ENCODE measurements at places on chromosomes 11 and 22.

- H3K27me3 ChIP-seq = no peaks in the 10 kb centered on the region
- peaks cover 7% of the 10 kb centered on the region for H3K36me3 ChIP-seq
- peaks cover 13% of the 10 kb centered on the region for H3K4me1 ChIP-seq
- DNase-seq = no peak
- H3K4me3 ChIP-seq = no peak overlapping the region
Observed at GRCh38 chr22:41361716-41362310, 19.9 kb upstream of the TEF start.

DNA sequence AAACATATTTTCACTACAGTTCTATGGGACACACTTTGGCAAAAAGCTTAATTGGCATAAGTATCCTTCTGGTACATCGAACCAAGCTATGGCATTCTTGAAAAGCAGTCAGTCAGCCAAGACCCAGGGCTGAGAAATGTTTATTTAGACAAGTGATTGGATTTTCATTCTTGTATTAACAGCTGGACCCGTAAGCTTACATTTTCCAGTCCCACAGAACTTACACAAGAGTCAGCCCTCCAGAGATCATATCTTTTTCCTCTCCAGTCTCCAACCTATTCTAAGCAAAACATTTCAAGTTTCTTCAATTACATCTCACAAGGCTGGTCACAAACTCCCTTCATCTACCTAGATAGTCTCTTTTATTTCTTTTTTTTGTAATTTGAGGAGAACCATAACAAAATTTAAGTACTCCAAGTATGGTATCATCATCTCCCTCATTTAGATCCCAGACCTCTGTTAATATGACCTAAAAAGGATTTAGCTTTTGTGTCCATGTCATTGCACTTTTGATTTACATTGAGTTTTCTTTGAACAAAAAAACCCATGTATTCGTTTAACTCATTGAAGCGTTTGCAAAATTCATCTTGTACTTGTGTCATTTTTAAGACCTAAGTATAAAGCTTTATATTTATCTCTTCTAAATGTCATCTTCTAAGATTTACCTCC lies 67.9 kb upstream of the GRK3 start:
- no peaks in the 10 kb centered on the region for H3K36me3 ChIP-seq
- no peak overlapping the region for H3K4me3 ChIP-seq
- H3K27me3 ChIP-seq = no peaks in the 10 kb centered on the region
- H3K4me1 ChIP-seq = no peaks in the 10 kb centered on the region

- H3K27ac ChIP-seq = no peak overlapping the region
- H3K4me3 ChIP-seq = no peak overlapping the region
- no peaks in the 10 kb centered on the region for H3K36me3 ChIP-seq
Observed at GRCh38 chr11:111938687-111939160, 1.6 kb downstream of the DIXDC1 start.

DNA sequence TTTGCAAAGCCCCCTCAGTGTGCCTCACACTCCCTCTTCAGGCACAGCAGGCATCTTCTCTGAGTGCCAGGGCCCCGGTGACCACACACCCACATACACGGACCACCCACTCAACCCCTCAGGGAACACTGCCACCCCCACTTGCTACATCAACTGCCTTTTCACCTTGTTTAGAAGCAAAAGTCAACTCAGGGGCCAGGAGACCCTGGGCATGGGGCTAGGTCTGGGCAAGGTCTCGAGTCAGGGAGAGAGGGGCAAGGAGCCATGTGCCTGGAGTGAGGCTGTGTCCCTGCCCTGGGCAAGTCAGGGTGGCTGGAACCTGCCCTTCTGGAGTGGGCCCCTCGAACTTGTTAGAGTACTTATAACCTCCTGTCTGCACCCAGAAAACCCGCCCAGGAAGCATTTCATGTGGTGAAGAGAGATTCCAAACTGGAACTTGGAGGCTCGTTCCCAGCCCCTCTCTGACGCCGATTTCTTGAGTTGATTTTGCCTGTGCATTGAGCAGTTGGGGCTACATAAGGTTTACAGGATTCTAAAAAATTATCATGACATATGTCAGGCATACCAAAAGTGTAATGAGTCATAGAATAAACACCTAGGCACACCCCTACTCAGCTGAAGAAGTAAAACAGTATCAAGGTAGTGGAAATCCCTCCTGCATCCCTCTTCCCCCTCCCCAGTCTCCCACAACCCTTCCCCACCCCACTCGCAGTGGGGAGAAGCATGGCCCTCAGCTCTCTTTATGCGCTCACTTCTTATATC lies 74.3 kb downstream of the MYEOV start:
- H3K36me3 ChIP-seq = no peaks in the 10 kb centered on the region
- no peak overlapping the region for H3K27ac ChIP-seq
- peak; percentile 22 for DNase-seq
- no peaks in the 10 kb centered on the region for H3K4me1 ChIP-seq

DNA sequence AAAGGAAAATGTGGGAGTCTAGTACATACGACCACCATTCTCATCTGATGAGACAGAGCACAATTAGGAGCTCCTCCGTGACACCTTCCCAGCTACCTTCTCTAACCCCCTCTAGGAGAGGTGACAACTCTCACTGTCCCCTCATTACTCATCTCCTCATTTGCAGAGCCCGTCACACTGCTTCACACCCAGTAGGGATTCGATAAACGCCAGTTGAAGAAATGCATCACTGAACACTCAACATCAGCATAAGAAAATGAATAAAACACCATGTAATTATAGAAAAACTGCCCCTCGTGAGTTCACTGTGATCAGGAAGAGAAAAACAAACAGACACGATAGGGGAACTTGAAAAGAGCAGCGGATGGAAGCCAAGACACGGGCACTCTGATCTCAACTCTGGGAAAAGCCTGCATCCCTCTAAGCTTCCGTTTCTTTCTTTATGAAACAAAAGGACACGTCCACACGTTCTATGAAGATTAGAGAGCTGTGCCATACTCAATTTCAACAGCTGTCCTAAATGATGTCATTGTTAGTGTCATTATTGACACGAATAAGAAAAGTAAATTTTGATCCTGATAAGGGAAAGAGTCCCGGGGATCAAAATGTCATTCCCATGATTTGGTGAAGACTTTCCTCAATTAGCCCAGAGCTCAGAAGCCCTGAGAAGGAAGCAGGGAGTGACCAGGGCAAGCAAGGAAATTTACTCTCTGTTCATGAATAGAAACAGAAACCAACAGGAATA lies 356.9 kb downstream of the LARGE1 start:
- H3K36me3 ChIP-seq = no peaks in the 10 kb centered on the region
- H3K4me3 ChIP-seq = no peak overlapping the region
- H3K4me1 ChIP-seq = peaks cover 18% of the 10 kb centered on the region
- H3K27ac ChIP-seq = no peak overlapping the region
- no peak for DNase-seq

GRCh38 chr11:68471360-68472340 lies 11.1 kb downstream of the PPP6R3 start:
- no peaks in the 10 kb centered on the region for H3K27me3 ChIP-seq
- no peak for DNase-seq
- peaks cover 10% of the 10 kb centered on the region for H3K4me1 ChIP-seq
- no peak overlapping the region for H3K27ac ChIP-seq

- no peaks in the 10 kb centered on the region for H3K36me3 ChIP-seq
- no peaks in the 10 kb centered on the region for H3K27me3 ChIP-seq
Observed at GRCh38 chr11:126874276-126874675, 126.3 kb downstream of the KIRREL3 start.

DNA sequence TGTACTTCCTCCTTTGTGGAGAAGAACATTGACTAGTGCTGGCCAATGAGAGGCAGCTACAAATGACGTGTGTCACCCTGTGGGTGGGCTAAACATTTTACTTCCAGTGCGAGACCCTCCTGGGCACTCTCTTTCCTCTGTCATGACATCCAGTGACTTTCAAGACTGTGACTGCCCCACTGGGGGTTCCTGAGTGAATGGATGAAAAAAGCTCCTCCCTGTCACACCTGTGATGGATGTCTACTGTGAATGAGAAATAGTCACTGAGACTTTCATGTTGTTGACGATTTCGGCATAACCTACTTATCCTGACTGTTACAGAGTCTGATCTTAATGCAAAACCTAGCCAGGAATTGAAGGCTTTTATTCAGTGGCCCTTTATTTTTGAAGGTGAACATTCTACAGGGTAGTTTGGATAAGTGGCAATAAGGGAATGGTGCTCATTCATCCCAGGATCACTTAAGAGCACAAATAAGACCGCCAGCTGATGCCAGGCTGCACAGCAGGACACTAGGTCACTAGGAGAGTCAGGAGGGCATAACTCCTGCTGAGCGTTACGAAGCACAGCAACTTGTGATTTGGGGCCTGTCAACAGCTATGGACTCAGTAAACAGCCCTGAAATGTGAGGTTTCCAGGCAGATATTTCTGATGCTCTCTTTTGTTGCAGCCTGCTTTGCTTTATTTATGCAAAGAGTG lies 636.6 kb downstream of the NTM start:
- H3K27me3 ChIP-seq = no peaks in the 10 kb centered on the region
- H3K4me1 ChIP-seq = no peaks in the 10 kb centered on the region
- no peak overlapping the region for H3K27ac ChIP-seq
- no peak overlapping the region for H3K4me3 ChIP-seq
- no peaks in the 10 kb centered on the region for H3K36me3 ChIP-seq
- DNase-seq = no peak
